HTR-8/SVneo (cell line): ENCODE measurements at places on chromosomes 1 and 21.

DNA sequence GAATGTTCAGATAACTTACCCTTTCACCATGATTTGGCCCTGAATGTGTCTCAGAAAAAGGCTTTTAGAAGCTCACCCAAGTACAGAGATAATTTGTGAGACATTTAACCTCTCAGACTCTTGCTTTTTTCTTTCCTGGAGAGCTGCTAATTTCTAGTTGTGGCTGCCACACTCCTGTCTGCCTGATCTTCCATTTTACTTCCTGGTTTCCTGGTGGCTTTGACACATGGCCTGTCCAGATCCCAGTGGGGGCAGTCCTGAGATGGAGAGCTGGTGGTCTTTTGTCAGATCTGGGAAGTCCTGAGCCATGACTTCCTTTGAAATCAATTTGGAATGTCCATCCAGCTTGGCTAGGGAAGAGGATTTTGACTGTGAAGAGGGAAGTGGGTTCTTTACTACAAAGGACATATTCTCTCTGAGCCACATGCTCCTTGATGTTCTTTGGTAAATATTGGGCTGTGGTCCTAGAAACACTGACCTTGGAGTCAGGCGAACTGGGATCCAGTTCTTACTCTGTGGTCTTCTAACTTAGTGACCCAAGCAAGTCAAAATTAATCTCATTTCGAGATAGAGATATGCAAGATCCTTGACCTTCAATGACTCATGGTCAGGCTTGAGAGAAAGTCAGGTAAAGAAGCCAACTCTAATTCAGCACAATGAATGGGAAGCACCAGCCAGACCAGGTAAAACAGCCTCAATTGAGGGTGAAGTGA lies 78.0 kb upstream of the HSD17B7 start:
- no peak for DNase-seq

- no peak for DNase-seq
Observed at GRCh38 chr1:11107599-11107998, 7.9 kb upstream of the EXOSC10 start.

- no peak for DNase-seq
Observed at GRCh38 chr1:204358605-204359004, 1.1 kb downstream of the PLEKHA6 start.

GRCh38 chr1:24929398-24930259 lies 447 bp downstream of the RUNX3 start:
- DNase-seq = no peak

- no peak for DNase-seq
Observed at GRCh38 chr1:78520216-78520615, 29.4 kb downstream of the PTGFR start.

GRCh38 chr1:203017061-203017460 lies 9.2 kb upstream of the PPFIA4 start:
- DNase-seq = no peak

DNA sequence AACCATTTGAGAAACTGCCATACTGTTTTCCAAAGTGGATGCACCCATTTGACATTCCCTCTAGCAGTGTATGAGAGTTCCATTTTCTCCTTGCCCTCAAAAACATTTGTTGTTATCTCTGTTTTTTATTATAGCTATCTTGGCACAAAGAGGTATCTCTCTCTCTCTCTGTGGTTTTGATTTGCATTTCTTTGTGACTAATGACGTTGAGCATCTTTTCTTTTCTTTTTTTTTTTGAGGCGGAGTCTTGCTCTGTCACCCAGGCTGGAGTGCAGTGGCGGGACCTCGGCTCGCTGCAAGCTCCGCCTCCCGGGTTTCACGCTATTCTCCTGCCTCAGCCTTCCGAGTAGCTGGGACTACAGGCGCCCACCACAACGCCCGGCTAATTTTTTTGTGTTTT lies 17.4 kb upstream of the ZMYM6 start:
- no peak for DNase-seq

- no peak for DNase-seq
Observed at GRCh38 chr1:99577313-99577712, 68.6 kb upstream of the PALMD start.

DNA sequence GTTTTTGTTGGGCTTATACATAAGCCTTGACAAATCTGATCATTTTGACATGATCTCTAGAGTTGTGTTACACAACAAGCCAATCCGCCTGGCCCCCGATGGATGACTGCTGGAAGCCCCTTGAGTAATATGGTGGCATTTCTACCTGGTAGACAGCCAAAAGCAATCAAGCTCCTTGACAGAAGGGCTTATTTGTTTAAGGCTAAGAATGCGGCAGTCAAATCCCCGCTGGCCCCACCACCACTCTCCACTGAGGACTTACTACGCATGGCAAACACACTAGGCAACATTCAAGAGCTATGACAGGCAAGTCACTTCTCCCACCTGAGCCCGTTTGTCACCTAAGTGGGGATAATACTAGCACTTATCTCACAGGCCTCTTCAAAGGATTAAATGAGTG lies 33.4 kb upstream of the C1orf198 start:
- DNase-seq = no peak

- DNase-seq = no peak
Observed at GRCh38 chr1:242842094-242842493, 317.6 kb upstream of the PLD5 start.
